ENCODE measurements at places on chromosomes 2 and 18. TPM values are rescaled to one million over a fixed set of nuclear protein-coding genes. Genes with fewer than 3 reads are reported as not detected.

The MC2R gene
- not detected for total RNA-seq

The BCL11A gene
- 0.64 TPM for total RNA-seq

The ANKRD30BL gene
- total RNA-seq = not detected

The LRRTM1 gene
- not detected for total RNA-seq

The TEKT4 gene
- not detected for total RNA-seq

The EFR3B gene
- total RNA-seq = 0.39 TPM

The SIGLEC15 gene
- total RNA-seq = under 0.01 TPM

The MGAT4A gene
- total RNA-seq = 6.2 TPM

The AMER3 gene
- not detected for total RNA-seq

The C1QL2 gene
- total RNA-seq = not detected

The NR4A2 gene
- total RNA-seq = 0.25 TPM

The USP37 gene
- 8.3 TPM for total RNA-seq

The MFSD2B gene
- under 0.01 TPM for total RNA-seq

The SNTG2 gene
- 0.38 TPM for total RNA-seq

The DSG1 gene
- not detected for total RNA-seq

The BCL2 gene
- 1.3 TPM for total RNA-seq

The TLK1 gene
- 12.5 TPM for total RNA-seq

The KATNAL2 gene
- 0.25 TPM for total RNA-seq
